A172 (cell line): ENCODE measurements at places on chromosomes 1 and 21.
A peak's percentile ranks its signal among the peaks of the same experiment; 100 is the strongest.

GRCh38 chr1:244065960-244066388 is 14.9 kb downstream of the ZBTB18 start:
- DNase-seq, result no peak

GRCh38 chr1:42941640-42942330 is 16.9 kb downstream of the SLC2A1 start:
- DNase-seq, result peak; percentile 97

GRCh38 chr1:22796642-22797041 is 86.0 kb downstream of the EPHB2 start:
- no peak for DNase-seq

DNA sequence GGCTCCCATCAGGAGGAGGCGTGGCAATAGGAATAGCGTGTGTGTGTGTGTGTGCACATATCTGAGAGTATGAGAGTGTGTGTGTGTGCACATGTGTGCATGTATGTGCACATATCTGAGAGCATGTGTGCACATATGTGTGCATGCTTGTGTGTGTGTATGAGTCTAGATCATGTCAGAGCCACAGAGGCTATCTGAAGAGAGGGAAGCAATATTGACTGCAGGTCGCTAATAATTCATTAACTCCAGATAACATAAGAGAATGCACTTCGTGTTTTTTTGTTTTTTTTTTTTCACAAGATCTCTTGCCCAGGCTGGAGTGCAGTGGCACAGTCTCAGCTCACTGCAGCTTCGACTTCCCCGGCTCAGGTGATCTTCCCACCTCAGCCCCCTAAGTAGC is 4.7 kb upstream of the SLC45A1 start:
- no peak for DNase-seq

DNA sequence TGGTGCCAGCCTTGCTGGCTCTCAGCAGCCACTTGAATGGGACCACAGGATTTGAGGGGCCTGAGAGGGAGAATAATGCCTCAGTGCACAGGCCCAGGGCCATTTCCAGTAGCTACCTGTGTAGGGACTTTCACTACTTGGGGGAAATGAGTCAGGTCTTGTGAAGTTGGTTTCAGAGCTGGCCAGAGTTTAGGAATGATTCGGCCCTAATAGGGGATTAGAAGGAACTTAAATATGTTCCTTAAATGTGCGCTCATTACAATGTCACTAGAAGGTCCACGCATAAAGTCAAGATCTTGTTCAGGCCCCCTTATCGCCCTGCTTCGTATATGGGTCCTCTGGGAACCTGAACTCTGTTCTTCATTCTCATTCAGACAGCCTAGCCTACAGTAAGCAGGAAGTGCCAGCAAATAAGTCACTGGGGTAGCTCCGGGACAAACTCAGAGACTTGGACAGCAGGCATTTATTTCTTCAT is 5.6 kb upstream of the AKR1A1 start:
- DNase-seq, result no peak

DNA sequence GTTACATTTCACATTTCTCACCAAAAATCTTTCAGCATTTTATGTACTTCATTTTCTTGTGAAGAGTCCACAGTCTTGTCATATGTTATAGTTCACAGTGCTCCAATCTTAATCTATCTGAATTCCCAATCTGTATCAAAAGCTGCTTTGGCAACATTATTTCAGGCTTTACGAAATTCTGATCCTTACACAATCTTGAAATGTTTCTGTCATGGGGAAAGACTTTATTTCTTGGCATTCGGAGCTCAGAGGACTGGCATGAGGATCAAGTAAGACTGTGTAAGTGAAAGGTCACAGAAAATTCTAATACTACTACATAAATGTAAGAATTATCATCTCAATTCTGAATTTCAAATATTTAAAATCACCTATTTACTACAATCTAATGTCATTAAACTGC is 2.0 kb downstream of the USP33 start:
- no peak for DNase-seq

DNA sequence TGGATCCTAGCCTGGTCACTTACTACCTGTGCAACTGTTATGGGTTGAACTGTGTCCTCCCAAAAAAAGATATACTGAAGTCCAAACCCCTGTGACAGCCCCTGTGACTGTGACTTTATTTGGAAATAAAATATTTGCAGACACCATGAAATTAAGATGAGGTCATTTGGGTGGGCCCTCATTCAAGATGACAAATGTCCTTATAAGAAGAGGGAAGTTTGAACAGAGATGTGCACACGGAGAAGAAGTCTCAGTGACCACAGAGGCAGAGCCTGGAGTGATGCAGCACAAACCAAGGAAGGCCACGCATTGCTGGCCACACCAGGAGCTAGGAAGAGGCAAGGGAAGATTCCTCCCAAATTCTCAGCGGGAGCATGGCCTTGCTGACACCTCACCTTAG is 249.7 kb upstream of the RUNX1 start:
- DNase-seq, result no peak

DNA sequence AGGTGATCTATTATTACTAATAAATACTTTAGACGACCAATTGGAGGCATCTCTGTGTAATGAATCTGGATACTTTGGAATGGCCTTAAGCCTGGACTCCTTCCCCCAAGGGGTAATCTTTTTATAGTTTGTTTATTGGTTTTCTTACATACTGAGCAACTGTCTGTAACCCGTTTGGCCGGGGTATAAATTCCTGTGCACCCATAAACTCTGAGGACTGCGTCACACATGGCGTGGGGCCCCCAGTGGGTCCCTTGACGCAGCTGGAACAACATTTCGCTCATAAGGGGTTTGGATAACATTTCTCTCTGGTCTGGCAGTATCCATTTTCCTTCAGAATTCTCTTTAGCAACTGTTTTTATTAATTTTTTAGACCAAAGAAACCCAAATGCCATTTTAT is 26.5 kb downstream of the SCCPDH start:
- DNase-seq, result no peak

DNA sequence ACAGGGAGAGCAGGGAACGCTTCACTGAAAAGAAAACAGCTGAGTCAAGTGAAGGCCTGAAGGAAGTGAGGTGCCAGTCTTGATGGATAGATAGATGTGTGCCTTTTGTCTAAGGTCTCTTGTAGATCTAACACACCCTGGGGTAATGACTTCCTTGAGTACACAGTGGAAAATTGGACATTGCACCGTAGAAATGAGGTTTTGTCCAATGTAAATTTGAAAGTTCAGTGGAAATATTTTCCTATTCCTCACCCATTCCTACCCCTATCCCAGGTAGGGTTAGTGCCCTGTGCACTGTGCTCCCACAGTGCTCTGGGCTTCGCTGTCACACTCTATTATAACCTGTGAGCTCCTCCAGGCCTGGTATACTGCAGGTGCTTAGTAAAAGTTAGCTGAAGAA is 24.3 kb downstream of the ZMYND12 start:
- no peak for DNase-seq

DNA sequence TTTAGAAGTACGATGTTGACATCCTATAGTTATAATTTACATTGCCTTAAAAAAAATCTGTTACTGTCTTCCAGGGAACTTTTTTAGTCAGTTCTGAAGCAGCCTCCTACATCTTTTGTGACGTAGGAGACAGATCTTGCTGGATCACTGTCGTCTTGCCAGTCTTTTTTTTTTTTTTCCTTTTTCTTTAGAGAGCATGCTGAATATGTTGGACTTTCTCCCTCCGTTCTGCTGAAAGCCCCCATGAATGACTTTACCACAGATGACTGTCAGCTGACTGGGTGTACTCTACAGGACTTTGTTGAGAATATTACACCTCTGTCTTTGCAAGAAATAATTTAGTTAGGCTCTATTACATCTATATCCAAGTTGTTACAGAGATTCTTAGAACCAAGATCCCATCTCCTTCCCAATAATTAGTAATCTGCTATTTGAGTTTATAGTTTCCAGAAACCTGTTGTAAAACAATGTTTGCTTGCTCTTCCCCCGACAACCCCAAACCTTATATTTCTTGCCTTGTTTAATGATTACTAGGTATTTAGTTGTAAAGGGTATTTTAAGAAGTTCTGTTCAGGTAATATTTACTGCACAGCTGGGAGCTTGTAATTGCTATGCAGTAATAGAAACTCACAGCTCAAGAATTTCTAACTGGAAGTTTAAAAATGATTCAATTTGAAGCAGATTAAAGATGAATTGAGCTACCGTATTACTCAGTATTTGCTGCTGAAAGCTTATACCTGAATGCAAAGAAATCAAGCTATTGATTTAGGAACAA is 61.8 kb downstream of the RASAL2 start:
- DNase-seq, result no peak

DNA sequence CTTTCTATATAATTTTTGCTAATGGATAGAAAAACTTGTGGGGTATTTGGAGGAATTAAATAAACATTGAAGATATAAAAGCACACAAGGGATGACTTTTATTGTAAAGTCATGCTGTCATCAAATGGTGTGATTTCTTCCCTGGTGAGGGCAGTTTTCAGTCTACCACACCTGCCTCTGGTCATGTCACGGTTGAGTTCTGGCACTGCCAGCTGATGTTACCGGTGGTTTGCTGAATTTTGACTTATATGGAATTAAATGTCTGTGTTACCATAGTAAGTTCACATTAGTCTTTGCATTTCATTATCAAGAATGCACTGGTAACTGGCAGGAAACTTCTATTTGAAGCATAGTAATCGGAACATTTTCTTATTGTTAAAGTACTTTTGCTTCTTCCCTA is 13.4 kb downstream of the S1PR1 start:
- DNase-seq, result no peak

GRCh38 chr1:208272713-208273112 is 28.5 kb upstream of the PLXNA2 start:
- DNase-seq, result no peak

DNA sequence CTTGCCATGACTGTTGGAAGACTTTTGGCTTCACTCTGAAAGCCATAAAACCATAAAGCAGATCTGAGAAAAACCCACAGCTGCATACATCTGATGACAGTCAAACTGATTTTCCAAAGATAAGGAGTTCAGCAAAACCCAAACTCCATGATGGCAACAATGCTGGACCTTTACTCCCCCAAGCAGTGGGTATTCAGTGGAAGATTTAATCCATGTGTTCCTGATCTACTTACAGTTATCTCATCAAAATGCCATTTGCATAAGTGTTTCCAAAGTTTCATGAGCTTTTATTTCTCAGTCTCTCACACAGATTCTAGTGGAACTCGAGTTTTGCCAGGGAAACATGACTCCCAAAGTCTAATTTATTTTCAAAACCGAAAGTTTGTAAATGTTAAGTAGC is 184.9 kb downstream of the ZC3H11B start:
- DNase-seq, result no peak

DNA sequence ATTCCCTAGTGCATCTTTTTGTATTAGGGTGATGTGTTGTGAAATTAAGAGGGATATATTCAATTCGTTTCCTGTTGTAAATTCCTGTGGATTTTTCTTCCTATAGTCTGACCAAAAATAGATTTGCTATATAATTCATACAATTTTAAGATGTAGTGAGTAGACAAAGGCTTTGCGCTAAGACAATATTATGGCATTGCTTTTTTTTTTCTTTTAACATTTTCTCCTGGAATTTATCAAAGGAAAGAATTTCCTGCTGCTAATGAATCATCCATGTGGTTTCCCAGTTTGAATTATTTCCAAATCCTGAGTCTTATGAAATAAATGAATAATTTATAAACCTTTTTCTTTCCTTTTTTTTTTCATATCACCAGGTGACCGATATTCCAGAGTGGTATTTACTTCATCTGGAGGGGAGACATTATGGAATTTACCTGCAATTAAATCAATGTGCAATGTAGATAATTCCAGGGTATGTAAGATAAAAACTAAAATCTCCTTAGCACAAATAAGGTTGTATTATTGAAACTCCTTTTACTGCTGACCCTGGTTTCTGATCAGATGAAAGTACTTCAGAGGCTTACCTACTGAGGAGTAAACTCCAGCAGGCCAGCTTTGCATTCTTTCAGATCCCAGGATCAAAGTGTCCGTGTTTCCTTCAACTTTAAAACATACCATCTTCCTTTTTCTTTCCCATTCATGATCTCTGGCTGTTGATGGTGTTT is 148.4 kb downstream of the TLR5 start:
- peak; percentile 62 for DNase-seq

GRCh38 chr1:69940231-69940630 is 265.1 kb downstream of the LRRC40 start:
- DNase-seq, result no peak

DNA sequence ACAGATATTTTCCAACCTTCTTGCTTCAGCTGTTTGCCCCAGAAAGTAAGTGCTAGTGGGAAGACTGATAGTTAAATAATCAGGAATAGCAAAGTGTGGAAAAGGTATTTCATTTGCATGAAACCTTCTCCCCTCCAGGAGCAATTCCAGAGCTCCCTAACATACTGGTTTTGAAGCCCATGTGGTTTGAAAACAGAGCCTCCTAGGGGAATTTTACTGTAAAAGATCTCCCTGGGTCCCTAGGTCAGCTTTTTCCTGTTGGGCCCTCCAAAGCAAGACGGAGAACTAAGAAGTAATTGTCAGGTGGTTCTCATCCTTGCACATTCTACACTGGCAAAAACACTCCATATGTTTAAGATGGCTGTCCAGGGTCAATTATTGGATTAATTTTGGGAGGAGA is 218.7 kb upstream of the FOXD3 start:
- DNase-seq, result no peak

DNA sequence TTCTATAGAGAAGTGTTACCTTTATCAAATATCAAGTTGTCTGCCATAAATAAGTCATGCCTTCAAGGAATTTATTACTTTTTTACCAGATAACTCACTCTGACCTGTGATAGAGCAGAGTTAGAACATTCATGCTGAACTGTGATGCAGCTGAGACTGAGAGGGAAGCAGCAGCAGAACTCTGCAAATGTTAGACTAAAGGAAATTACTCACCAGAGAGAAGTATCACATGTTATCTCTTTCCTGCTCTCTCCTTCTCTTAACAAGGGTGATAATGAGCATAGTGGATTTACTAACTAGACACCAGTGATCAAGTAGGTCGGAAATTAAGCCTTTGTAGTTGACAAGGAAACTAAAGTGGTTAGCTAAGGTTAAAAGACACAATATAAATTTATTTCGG is 181.6 kb downstream of the RASAL2 start:
- DNase-seq, result peak; percentile 72

- DNase-seq, result no peak
Measured at GRCh38 chr1:211495584-211495983, 3.6 kb upstream of the RD3 start.

DNA sequence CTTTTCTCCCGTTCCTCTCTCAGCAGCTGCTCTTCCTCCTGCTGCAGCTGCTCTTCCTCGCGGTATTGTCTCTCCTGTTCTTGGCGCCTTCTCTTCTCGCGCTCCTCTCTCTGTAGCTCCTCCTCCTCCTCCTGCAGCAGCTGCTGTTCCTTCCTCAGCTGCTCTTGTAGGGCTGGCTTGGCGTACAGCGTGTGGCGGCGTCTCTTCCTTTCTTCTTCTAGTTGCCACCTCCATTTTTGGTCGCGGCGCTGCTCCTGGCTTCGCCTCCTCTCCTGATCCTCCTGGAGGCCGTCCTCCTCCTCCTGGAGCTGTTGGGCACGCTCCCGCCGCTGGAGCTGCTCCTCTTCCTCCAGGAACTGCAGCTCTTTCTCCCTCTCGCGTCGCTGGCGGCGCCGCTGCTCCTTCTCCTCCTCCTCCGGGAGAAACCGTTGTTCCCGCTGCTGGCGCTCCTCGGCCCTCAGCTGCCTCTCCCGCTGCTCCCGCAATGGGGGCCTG is 4.8 kb downstream of the TCHH start:
- DNase-seq, result peak; percentile 55

GRCh38 chr1:244344001-244344400 is 107.7 kb downstream of the ADSS2 start:
- DNase-seq, result no peak

GRCh38 chr1:17553975-17554700 is 14.6 kb downstream of the ARHGEF10L start:
- DNase-seq, result peak; percentile 83
